ENCODE measurements at places on chromosomes 7 and 10.

- DNase-seq: no peak
Measured at GRCh38 chr10:100315615-100316014, 14.4 kb downstream of the PKD2L1 start.

GRCh38 chr10:30282221-30282620, 66.9 kb downstream of the MTPAP start:
- DNase-seq: no peak

GRCh38 chr10:125783957-125784356, 8.3 kb upstream of the MMP21 start:
- DNase-seq: no peak

GRCh38 chr7:88399696-88400240, 93.1 kb upstream of the STEAP4 start:
- DNase-seq: no peak

DNA sequence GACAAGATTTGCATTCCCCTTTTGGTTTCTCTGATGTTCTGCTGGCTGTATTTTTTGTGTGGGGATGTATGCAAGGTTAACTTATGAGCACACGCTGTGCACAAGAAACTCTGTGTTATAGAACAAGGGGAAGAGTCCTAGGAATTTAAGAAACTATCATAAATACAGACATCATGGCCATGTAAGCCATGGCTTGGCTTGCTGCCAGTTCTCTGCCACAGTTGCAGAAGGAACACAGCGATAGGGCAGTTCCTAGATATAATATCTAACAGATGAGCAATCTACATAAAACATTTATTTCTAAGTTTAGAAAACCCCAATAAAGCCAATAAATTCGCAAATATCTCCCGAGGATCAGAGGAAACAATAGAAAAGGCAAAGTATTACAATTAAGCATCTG, 153.3 kb downstream of the LRRTM3 start:
- DNase-seq: no peak

DNA sequence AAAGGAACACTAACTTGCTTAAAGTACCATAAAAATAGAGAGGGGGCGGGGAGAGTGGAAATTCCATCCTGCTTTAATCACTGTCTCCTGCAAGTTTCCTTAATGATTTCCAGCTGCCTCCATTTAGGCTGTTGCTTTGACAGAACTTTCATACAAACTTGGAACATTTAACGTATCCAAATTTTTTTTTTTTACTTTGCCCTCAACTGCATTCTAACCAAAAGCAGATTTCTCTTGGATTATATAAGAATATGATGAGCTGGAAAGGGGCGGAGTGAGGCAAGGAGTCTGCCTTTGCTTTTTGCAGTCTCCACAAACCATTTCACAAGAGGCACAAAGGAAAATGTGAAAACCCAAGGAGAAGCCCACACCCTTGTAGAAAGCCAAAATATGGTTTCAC, 46.6 kb upstream of the COL1A2 start:
- DNase-seq: no peak

- no peak for DNase-seq
Measured at GRCh38 chr10:571688-572451, 117.6 kb downstream of the DIP2C start.

- no peak for DNase-seq
Measured at GRCh38 chr7:134004829-134005505, 122.2 kb upstream of the LRGUK start.

- no peak for DNase-seq
Measured at GRCh38 chr7:43390576-43390975, 192.3 kb upstream of the STK17A start.

GRCh38 chr10:63374991-63375390, 90.8 kb downstream of the JMJD1C start:
- DNase-seq: no peak

- no peak for DNase-seq
Measured at GRCh38 chr7:47225387-47226131, 356.4 kb downstream of the TNS3 start.

GRCh38 chr7:27374958-27375841, 132.6 kb downstream of the EVX1 start:
- DNase-seq: no peak

DNA sequence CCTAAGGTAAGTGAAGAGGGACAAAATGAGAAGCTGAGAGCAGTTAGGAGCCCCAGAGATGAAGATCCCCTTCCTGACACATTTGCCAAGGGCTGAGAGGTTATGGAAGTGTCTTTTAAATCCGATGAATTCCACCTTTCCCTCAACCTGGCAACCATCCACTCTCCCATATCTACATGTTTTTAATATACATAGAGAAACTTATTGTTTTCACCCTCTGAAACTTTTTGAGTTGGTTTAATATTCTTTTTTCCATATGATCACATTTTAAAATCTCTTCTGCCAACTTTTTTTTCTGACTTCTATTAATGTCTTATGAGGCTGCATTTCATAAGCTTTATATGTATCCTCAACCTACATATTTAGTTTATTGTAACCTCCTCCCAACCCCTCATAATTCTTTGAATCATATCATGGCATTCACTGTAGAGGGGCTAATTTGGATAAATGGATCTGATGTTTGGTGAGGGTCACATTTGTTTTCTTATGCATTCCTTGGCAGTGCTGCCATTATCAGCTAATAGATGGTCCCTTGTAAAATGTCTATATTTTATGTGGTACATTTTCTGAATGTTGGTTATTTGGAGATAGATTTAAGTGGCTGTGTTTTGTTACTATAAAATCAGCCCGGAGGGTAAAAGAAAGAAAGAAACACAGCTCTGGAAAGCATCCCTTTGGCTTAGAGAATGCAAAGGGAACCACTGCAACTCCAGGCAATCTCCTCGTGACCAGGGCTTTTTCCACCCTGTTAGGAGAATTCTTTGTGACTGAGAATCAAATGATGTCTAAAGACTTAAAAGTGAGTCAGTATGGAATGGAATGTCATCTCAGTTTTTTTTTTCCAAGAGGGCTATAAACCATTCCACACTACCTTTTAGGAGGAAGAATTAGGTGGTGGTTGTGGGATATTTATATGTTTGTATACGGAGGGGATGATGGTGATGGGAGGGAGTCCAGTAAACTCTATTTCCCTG, 334.4 kb downstream of the SUGCT start:
- DNase-seq: no peak

DNA sequence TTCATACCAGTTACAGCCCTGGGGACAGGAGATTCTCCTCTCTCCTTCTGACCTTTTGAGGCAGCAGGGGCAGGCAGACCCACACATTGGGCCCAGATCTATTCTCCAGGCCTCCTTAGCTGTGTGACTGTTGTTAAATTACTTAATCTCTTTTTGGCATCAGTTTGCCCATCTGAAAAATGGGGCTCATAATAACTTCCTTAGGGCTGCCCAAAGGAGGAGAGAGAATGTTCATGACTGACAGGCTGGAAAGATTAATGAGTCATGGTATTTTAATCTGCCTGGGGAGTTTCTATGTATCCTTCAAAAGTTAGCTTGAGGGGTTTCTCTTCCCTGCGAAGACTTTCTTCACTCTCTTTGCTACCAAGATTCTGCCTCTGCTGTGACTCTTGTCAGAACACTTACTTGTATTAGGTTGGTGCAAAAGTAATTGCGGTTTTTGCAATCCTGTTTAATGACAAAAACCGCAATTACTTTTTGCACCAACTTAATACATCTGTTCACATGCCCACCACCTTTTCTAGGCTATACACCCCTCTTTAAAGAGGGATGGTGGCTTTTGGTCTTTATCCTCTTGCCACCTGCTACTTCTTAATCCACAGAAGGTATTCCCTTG, 83.4 kb downstream of the ARID5B start:
- DNase-seq: no peak

DNA sequence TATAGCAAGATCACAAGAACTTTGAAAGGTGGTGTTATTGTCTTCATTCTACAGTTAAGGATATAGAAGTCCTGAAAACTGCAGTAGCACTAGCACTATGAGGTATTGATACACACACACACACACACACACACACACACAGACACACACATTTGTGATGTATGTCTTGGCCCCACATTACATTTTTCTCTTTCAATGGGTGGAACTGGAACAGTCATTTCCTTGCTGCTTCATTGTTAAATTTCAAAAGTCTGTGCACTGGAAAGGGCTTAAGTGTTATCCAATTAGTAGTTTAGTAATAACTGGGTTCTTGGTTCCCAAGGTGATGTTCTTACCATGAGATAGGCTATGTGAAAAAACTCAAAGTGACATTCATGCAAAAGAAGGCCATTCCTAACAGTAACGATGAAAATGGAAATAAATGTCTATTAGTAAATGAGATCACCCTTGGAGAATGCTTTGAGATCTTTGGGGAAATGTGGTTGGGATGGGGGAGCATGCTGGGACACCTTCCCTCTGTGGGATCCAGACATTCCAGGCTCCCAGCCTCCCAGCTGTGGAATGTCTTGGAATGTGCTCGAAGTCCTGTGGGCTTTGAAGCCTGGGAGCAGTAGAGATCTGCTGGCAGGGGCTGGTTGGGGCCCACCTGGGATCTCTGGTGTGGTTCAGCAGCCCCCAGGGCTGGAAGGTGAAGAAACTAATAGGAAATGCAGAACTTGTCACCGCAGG, 37.4 kb upstream of the CALD1 start:
- DNase-seq: no peak

DNA sequence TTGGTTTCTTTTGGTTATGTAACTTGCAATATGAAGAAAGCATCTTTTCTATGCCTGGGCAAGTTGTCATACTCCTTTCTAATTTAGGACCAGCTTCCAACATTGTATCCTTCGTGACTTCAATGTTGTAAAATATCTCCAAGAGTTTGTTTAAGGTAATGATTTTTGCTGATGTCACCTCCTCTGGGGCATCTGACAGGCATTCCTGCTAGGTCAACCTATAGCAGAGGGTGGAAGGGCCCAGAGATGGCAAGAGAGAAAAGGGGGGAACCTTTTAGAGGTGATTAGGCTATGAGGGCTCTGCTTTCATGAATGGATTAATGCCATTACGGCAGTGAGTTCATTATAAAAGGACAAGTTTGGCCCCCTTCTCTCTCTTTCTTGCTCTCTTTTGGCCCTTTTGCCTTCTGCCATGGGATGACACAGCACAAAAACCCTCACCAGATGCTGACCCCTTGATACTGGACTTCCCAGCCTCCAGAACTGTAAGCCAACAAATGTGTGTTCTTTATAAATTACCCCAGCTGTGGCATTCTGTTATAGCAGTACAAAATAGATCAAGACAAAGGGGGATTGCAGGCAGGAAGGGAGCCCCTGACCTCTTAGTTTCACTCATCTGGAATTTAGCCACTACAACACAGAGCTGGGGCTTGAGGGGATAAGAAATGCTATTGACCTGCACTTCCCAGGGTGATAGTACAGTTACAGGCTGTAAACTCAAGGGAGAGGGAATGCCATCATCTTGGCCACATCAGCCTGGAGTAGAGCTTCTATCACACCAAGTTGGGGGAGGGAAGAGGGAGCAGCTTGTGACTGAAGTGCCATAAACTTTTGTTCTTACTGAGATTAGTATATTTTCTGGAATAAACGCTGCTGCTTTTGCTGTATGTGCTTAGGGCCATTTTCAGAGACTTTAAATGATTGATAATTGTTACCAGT, 195.9 kb downstream of the CFTR start:
- DNase-seq: no peak

Data from natural killer cell treated with Interleukin-12 subunit alpha and Interleukin-12 subunit beta and Interleukin-15 and Interleukin-18, amount 100 ng/mL, for 72 hours (primary cell).